LoVo (cell line): ENCODE measurements at places on chromosomes 16 and 17.

DNA sequence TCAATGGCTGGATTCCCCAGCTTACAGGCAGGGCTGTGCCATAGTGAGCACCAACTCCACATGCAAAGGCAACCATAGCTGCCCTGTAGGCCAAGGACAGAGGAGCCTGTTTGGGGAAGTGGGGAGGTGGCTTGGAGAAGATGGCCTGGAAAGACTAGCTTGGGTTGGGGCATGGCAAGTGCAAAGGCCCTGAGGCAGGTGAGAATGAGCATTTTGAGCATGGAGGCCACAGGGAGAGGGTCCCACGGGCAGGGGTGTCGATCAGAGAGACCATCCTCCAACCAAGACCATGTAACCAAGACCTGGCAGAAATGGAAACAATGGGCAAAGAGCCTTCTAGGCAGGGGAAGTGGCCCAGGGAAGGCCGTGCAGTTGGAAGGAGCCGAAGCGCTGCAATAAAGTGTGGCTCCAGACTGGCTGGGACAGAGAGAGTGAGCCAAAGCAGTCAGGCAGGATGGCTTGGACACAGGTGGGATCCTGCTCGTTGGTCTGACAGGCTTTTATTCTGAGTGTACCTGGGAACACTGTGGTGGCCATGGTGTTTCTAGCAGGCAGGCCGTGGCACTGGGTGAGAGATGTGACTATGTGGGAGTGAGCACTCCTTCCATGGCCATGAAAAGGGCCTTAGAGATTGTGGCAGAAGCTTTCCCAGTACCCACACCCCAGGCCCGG, 24.8 kb upstream of the MPRIP start:
- DNase-seq, result no peak

- DNase-seq, result no peak
Measured at GRCh38 chr17:48471817-48472410, 41.9 kb upstream of the SKAP1 start.

GRCh38 chr16:30119428-30119827, 3.6 kb downstream of the MAPK3 start:
- DNase-seq, result no peak

DNA sequence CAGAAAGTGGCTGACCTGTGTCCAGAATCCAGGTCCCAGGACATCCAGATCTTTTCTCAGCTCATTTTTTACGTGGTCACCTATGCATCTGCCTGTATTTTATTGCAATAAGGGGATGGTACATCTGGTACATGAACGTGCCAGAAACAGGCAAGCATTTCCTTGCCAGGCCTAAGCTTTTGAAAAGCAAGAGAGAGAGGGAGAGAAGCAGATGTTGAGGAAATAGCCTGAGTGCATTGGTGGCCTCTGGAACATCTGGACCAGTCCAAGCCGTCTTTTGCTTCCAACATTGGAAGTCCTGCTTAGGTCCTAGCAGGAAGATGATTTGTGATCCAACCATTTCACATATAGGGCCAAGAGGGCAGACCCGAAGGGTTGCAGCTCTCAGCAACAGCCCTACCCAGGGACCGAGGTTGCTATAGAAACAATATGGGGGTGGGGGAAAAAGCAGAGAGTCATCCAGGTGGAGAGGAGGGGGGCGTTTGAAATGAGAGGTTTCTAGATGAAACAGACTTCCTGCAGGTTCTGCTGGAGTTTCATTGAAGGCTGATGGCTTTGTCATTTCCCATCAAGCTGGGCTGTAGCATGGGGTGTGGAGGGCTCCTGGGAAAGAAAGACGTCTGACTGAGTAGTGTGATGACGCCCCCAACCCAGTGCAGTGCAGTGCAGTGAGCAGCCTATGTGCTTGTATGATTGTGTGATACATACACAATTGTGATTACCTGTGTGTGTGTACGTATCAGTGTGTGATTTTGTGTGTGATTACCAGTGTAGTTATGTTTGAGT, 61.6 kb downstream of the SHISA6 start:
- no peak for DNase-seq

DNA sequence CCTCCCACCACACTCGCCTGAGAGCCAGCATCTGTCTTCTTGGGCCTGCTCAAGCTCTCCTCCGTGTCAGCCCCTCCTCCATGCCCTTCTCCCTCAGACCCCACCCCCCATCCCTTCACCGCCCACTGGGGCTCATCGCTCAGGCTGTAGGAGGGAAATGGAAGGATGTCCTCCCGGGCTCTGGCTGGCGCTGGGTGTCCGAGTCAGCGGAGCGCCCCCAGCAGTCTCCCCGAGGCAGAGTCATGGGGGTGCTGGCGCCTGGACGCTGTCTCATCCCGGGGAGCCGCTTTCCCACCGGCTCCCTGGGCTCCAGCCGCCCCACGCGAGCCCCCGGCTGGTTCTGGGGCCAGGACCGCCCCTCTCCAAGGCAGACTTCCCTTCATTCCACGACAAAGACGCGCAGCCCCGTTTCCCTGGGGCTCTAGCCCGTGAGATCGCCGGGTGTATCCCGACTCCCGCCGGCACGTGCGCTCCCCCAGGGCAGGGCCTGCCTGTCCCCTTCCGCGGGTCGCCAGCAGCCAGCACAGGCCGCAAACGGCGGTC, 428 bp upstream of the ANTKMT start:
- DNase-seq, result peak; percentile 41

DNA sequence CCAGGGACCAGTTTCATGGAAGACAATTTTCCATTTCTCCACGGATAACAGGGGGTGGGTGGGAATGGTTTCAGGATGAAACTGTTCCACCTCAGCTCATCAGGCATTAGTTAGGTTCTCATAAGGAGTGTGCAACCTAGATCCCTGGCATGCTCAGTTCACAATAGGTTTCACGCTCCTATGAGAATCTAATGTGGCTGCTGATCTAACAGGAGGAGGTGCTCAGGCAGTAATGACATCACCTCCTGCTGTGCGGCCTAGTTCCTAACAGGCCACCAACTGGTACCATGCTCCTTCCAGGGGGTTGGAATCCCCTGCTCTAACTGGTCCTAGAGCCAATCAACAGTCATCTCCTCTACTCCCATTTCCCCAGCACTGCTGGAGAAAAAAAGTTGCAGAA, 19.9 kb downstream of the TEX14 start:
- DNase-seq, result no peak

- no peak for DNase-seq
Measured at GRCh38 chr16:74100395-74101326, 196.0 kb upstream of the PSMD7 start.

GRCh38 chr16:69106491-69107315, 1.2 kb downstream of the HAS3 start:
- no peak for DNase-seq

DNA sequence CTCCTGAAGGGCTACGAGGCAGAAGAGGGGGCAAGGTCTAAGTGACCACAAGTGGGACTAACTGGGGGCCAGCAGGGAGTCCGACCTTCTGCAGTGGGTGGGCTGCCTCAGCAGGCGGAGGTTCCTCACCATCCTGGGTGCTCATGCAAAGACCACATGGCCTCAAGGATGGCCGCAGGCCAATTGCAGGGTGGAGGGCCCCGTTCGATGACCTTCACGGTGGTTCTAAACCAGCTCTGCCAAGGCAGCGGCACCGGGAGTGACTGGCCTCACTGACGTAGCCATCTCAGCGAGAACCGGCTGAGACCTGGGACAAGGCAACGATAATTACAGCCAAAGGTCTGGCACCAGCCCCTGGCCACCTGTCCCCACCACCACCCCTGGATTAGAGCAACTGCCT, 5.7 kb downstream of the SMIM5 start:
- no peak for DNase-seq

- peak; percentile 3 for DNase-seq
Measured at GRCh38 chr17:67717192-67717623, 528 bp upstream of the NOL11 start.

GRCh38 chr17:5971969-5972368, 98.2 kb upstream of the WSCD1 start:
- no peak for DNase-seq

DNA sequence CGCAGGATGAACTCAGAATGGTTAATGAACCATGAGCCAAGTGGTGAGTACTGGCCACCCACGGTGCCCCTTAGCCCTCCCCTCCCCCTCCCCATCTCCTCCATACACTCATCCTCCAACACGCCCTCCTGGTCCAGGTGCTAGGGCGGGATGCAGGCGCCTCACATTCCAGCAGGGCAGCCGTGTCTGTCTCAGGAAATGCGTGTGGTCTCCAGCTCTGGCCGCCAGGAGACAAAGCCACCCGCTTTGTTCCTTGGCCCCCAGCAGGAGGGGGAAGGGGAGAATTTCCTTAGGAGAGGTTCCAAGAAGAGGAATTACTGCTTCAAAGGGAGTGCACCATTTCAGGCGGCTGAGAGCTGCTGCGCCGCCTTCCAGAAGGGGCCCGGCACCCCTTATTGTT, 29.7 kb upstream of the RMI2 start:
- no peak for DNase-seq

GRCh38 chr17:72733619-72734282, 358.7 kb downstream of the SLC39A11 start:
- no peak for DNase-seq
